Calu3 (cell line): ENCODE measurements at places on chromosomes 3 and 15. TPM values are rescaled to one million over a fixed set of nuclear protein-coding genes. Genes with fewer than 3 reads are reported as not detected.

CYP1A1 gene
- total RNA-seq = 3.0 and 3.4 TPM in 2 replicates

DNA sequence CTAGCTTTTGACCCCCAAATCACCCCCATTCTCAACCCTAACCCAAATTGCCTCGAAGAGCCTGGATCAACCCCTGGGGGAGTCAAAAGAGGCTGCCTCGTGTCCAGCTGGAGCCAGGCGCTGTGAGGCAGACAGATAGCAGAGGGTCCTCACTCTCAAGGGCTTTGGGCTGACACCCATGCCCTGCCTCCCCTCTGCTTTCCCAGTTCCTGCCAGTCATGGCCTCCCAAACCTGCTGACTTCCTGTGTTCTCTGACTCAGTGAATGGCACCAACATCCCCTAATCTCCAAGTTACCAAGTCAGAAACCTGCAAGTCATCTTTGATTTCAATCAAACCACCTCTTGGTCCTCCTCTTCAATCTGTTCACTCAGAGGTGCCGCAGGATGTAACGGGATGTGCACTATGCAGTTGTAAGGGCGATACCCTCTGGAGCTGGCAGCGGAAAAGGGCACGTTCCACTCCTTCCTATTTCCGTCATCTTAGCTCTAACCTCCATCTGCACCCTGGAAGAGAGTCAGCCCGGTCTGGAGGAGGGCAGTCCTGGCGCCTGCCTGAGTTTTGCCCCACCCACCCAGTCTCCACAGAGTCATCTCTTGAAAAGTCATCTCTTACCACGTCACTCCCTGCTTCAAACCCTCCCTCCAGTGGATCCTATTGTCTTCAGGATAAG, 52.4 kb upstream of the FAM174B start:
- H3K4me1 ChIP-seq = no peaks in the 10 kb centered on the region
- no peak for DNase-seq
- no peak overlapping the region for H3K27ac ChIP-seq
- peaks cover 54% of the 10 kb centered on the region for H3K27me3 ChIP-seq
- no peak overlapping the region for H3K4me3 ChIP-seq

TEX9 gene
- 13.1 and 13.3 TPM in 2 replicates for total RNA-seq

- no peaks in the 10 kb centered on the region for H3K36me3 ChIP-seq
- H3K27me3 ChIP-seq = no peaks in the 10 kb centered on the region
- no peak for DNase-seq
- peaks cover 17% of the 10 kb centered on the region for H3K4me1 ChIP-seq
- no peak overlapping the region for H3K4me3 ChIP-seq
These were observed 29.9 kb upstream of the MCCC1 start for GRCh38 chr3:183129243-183129642.

SAMMSON gene
- total RNA-seq = not detected in 2 replicates

- H3K4me1 ChIP-seq = no peaks in the 10 kb centered on the region
- H3K27me3 ChIP-seq = no peaks in the 10 kb centered on the region
- H3K27ac ChIP-seq = no peak overlapping the region
- no peak overlapping the region for H3K4me3 ChIP-seq
- no peak for DNase-seq
- no peaks in the 10 kb centered on the region for H3K36me3 ChIP-seq
These were observed 122.2 kb upstream of the SLC24A5 start for GRCh38 chr15:47998619-47999019.

- DNase-seq = no peak
- no peaks in the 10 kb centered on the region for H3K27me3 ChIP-seq
- H3K27ac ChIP-seq = no peak overlapping the region
- H3K4me1 ChIP-seq = peaks cover 23% of the 10 kb centered on the region
- no peaks in the 10 kb centered on the region for H3K36me3 ChIP-seq
- H3K4me3 ChIP-seq = no peak overlapping the region
These were observed 310.6 kb upstream of the ATP11B start for GRCh38 chr3:182482705-182483104.

GRCh38 chr3:189157232-189158007, 14.4 kb upstream of the TPRG1 start:
- H3K27ac ChIP-seq = no peak overlapping the region
- no peaks in the 10 kb centered on the region for H3K27me3 ChIP-seq
- no peak overlapping the region for H3K4me3 ChIP-seq
- H3K4me1 ChIP-seq = peaks cover 17% of the 10 kb centered on the region
- DNase-seq = no peak
- H3K36me3 ChIP-seq = no peaks in the 10 kb centered on the region

FMN1 gene
- total RNA-seq = 5.5 and 7.1 TPM in 2 replicates

ZDHHC3 gene
- total RNA-seq = 83.0 and 84.9 TPM in 2 replicates

DNA sequence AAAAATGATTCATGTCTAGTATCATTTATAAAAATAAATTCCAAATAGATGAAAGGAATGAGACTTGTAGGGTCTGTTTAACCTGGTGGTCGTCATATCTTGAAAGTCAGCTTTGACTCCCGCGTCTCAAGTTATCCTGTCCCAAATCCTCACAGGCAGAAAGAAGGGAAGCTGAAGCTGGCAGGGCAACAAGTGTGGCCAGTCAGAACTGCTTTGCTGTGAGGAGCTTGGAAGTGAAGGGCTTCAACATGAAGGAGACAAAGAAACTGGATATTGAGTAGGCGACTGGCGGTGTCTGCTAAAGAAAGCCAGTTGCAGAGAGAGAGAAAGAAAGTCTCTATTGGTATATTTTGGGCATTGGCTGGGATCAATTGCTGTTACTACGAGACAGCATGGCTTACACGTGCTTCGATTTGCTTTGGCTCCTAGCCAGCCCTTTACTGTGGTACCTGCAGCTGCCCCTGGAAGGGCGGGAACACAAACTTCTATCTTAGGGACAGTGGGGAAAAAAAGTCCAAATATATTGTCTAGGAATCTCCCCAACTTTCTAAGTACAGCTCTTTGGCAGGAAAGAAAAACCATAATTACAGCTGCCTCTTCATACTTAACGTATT, 107.2 kb downstream of the CHST2 start:
- H3K27me3 ChIP-seq = peaks cover 16% of the 10 kb centered on the region
- H3K4me1 ChIP-seq = no peaks in the 10 kb centered on the region
- H3K27ac ChIP-seq = no peak overlapping the region

CPEB1 gene
- 5.3 and 7.6 TPM in 2 replicates for total RNA-seq

DNA sequence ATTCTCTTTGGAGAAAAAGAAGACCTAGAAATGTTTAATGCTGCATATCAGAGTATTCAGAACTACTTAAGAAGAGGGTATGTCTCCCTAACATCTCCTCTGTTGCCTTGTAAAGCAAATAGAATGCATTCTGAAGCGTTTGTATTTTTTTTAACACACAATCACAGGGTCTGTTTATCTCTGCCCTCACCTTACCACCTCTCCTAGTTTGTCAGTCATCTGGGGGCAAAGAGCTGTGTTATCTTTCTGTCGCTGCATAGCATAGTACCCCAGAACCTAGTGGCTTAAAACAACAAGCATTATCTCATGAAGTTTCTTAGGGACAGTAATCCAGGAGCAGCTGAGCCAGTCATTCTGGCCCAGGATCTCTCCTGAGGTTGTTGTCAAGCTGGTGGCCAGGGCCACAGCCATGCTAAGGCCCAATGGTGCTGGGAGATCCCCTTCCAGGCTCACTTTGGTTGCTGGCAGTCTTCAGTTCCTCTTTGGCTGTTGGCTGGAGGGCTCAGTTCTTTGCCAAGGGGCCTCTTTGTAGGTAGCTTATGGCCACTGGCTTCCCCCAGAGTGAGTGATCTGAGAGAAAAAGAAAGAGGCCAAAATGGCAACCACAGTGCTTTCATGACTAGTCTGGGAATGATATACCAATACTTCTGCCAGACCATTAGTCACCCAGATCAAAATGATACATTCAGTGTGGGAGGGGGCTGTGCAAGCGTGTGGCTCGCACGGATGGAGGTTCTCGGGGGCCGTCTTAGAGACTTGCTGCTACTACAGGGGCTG, 17.8 kb downstream of the EDEM1 start:
- no peak overlapping the region for H3K4me3 ChIP-seq
- no peak overlapping the region for H3K27ac ChIP-seq
- no peaks in the 10 kb centered on the region for H3K4me1 ChIP-seq
- no peaks in the 10 kb centered on the region for H3K27me3 ChIP-seq

EPHA3 gene
- total RNA-seq = 28.8 and 31.6 TPM in 2 replicates

- no peaks in the 10 kb centered on the region for H3K36me3 ChIP-seq
- H3K27me3 ChIP-seq = no peaks in the 10 kb centered on the region
- H3K4me1 ChIP-seq = no peaks in the 10 kb centered on the region
- H3K27ac ChIP-seq = no peak overlapping the region
These were observed 605.8 kb upstream of the DPPA4 start for GRCh38 chr3:109943181-109943580.

DNA sequence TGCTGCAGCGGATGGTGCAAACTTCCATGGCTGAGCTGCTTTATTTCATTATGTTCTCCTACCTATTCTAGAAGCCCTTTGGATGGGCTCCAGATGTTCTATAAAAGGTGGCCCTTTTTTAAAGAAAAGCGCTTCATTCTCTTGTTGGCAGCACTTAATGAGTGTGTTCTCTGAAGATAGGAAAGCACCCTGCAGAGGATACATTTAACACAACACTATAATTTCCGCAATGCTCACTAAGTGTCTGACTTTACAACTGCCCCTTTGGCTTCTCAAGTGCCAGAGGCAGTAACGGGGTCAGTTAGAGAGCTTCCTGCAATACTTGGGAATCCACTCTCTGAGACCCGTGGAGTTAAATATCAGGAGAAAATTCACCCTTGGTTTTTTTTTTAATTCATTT, 88.1 kb downstream of the MDFIC2 start:
- no peaks in the 10 kb centered on the region for H3K36me3 ChIP-seq
- DNase-seq = no peak
- H3K4me3 ChIP-seq = no peak overlapping the region
- H3K27me3 ChIP-seq = no peaks in the 10 kb centered on the region
- H3K4me1 ChIP-seq = no peaks in the 10 kb centered on the region

C3orf49 gene
- not detected in 2 replicates for total RNA-seq
